ENCODE measurements at places on chromosomes 12 and 14.

DNA sequence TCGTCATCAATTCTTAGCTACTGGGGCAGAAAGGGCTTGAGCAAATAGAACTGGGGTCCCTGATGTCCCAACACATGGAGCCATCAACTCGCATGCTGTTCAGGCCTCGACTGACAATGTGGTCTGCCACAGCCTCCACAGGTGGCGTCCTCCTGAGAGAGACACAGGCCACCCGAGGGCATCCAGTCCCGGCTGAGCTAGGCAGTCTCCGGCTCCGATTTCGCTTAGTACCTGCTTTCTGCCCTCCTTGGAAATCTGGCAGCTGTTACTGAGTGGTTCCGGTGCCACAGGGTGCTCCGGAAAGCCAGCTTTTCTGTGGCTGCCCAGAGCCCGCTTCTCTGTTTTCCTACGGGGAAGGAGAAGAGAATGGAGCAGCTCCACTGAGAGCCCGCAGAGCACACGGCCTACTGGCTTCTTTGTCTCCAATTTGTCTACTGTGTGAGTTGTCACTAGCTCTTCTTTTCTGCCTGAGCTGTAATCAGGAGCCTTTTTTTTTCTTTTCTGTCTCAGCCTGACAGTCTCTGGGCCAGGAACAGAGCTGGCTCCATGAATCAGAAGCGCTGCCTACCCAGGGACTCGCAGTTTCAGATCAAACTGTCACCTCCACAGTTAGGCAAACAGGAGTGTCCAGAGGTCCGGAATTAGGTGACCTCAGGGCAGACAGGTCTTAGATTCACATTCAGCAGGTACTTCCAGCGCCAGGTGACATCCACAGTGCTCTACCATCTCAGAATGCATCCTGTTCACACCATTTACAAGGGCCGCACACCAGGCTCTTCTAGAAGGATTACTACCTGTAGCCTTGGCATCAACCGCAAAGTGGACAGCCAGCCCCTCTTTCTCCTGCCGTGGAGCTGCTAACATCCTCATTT, 73.3 kb downstream of the MOK start:
- H3K27me3 ChIP-seq = no peaks in the 10 kb centered on the region
- no peak for DNase-seq
- no peak overlapping the region for H3K4me3 ChIP-seq
- no peaks in the 10 kb centered on the region for H3K4me1 ChIP-seq
- H3K27ac ChIP-seq = no peak overlapping the region

DNA sequence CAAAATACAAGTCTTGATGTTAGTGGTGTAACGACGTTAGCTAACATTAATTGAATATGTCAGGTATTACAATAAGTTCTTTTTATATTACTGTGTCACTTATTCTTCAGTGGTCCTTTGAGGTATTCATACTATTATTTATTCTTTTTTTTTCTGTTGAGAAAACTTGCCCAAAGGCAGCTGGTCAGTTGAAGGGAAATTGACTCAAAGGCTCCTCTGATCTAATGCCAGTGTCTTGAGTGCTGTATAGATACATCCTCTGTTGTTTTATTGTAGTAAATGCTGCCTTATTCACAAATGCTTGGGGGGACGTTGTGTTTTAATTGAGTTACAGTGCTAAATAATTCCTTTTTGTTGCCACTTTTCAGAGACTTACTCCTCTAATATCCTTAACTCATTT, 23.0 kb downstream of the SCYL2 start:
- no peaks in the 10 kb centered on the region for H3K27me3 ChIP-seq
- H3K27ac ChIP-seq = no peak overlapping the region
- no peaks in the 10 kb centered on the region for H3K4me1 ChIP-seq
- DNase-seq = no peak
- H3K4me3 ChIP-seq = no peak overlapping the region
- H3K36me3 ChIP-seq = peaks cover 14% of the 10 kb centered on the region

DNA sequence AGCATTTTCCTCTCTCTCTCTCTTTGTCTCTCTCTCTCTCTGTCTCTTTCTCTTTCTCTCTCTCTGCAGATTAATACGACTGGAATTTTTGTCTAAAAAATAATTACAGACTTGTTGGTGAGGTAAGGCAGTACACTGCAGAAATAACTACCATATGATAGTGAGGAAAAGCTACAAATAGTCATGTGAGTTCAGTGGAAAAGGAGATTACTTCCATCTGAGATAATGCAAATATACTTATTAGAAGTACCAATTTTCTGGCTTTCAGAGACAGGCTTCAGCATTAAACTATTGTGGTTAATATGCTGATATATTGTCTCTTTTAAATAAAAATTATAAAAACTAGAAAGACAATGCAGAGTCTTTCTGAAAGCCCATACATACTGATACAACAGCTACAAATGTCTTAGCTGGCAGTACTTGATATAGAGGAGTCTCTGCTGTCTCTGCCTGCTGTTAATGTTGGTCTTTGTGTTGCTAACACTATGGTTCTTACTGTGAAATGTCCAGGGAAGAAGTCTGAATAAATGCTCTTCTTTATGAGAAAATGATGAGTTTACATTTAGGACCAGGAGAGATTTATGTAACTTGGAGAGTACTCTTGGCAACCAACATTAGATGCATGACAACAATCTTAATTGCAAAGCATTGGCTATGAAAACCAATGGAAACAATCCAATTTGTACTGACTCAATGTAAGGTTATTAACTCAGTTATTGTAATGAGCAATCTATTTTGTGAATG, 167.0 kb downstream of the LRFN5 start:
- no peaks in the 10 kb centered on the region for H3K4me1 ChIP-seq
- no peaks in the 10 kb centered on the region for H3K27me3 ChIP-seq
- H3K4me3 ChIP-seq = no peak overlapping the region
- DNase-seq = no peak

- H3K36me3 ChIP-seq = no peaks in the 10 kb centered on the region
- H3K4me3 ChIP-seq = no peak overlapping the region
- H3K27me3 ChIP-seq = peaks cover 24% of the 10 kb centered on the region
- peak overlapping the region; percentile 71 for H3K27ac ChIP-seq
- peak; percentile 59 for DNase-seq
Measured at GRCh38 chr12:11954181-11954580, 116.6 kb upstream of the BCL2L14 start.

- H3K4me3 ChIP-seq = no peak overlapping the region
- no peaks in the 10 kb centered on the region for H3K36me3 ChIP-seq
- H3K27ac ChIP-seq = peak overlapping the region; percentile 60
- no peak for DNase-seq
- H3K27me3 ChIP-seq = no peaks in the 10 kb centered on the region
Measured at GRCh38 chr12:96045566-96045965, 10.2 kb upstream of the LTA4H start.

Measured in activated CD8-positive, alpha-beta T cell treated with anti-CD3 and anti-CD28 coated beads for 36 hours (primary cell).